ENCODE measurements at places on chromosomes 1 and 21.

DNA sequence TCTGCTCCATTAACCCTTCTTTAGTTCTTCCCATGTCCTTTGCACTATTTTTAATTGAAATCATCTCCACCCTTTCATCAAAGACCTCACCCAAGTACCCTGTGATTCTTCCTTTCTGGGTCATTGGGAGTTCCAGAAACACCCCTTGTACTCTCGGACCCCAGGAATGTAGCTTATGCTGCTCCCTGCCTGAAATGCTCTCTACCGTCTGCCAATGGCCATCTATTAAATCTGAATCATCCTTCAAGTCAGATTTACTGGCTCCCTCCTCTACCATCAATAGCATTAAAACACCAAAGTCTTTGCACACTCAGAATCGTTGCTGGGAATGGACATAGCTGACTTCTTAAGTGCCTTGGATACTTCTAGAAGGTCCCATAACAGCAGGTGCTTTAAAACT is 73.2 kb upstream of the GADD45A start:
- no peak for DNase-seq

GRCh38 chr1:7221826-7222694 is 436.8 kb downstream of the CAMTA1 start:
- DNase-seq: no peak

- DNase-seq: peak; percentile 25
Observed at GRCh38 chr1:230109895-230110667, 43.0 kb downstream of the GALNT2 start.

DNA sequence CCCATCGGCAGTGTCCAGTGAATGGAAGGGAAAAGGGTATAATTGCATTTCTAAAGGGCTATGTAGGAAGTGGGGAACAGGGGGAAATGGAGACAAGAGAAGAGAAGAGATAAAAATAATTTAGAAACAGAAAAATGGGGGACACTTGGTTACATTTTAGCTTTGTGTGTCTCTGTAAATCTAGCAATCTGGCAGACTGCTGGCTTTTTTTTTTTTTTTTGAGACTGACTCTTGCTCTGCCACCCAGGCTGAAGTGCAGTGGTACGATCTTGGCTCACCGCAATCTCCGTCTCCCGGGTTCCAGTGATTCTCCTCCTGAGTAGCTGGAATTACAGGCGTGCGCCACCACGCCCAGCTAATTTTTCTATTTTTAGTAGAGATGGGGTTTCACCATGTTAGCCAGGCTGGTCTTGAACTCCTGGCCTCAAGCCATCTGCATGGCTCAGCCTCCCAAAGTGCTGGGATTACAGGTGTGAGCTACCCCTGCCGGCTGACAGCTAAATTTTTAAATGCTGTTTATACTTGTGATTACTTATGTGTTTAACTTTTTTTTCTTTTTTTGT is 53.4 kb downstream of the AGPAT3 start:
- no peak for DNase-seq

- no peak for DNase-seq
Observed at GRCh38 chr1:35115459-35116383, 36.5 kb downstream of the ZMYM1 start.

- DNase-seq: no peak
Observed at GRCh38 chr1:10057343-10057742, 24.6 kb downstream of the UBE4B start.

DNA sequence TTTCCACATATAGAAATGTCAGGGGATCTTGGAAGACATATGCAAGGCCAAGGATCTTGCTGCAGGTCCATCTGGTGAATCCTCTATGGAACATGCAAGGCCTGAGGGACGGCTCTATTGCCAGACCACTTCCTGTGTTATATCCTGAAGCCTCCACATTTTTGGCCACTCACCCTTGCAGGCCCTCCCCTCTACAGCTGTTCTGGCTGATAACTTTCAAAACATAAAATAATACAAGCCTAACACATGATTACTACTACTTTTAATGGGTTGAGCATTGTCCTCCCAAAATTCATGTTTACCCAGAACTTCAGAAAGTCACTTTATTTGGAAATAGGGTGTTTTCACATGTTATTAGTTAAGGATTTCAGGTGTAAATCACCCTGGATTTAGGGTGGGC is 18.5 kb upstream of the LYPLAL1 start:
- no peak for DNase-seq

DNA sequence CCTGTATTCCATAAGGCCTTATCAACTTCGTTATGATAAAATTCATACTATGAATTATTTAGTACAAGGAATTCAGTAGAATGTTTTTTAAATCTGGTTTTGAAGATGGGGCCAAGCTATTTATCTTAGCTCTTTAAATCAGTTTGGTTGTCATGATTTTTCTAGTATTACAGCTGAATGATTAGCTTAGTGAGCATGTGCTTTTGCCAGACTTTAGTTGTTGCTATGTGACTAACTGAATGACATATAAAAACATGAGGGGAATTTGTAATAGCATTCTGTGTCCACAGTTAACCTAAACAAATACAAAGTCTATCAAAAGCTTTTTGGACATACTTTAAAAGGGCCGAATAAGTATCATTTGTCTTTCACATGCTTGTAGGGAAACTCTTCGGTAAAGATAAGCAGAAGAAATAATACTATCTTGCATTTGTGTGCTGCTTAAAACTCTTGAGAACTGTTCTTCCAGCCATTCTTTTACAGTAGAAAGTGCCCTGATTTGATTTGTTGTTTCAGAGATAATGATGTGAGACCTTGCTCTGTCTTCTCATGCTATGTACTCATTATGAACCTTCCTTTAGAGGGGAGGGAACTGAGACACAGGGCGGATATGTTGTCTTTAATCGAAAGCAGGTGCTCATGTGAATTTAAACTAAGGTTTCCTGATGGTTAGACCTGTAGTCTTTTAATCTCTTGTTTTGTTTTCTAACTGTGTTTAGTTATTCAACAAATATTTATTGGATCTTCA is 18.8 kb downstream of the NEK7 start:
- no peak for DNase-seq

DNA sequence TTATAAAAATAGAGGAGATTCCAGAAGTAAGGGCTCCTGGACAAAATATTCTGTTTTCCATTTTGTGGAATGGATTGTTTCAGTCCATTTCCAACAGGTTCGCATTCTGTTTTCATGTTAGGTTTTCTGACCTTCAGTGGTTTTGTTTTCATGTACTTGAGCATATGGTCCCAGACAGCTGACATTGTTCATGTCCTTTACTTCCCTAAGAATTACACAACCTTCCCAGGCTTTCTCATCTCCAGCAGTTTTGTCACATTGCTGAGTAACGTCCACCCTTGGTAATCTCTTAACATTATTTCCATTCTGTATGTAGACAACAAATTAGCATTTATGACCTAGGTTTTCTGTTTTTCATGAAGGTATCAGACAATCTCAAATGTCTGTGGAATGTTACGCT is 21.0 kb upstream of the ERRFI1 start:
- no peak for DNase-seq

GRCh38 chr1:33626801-33627200 is 154.4 kb downstream of the ZSCAN20 start:
- no peak for DNase-seq

DNA sequence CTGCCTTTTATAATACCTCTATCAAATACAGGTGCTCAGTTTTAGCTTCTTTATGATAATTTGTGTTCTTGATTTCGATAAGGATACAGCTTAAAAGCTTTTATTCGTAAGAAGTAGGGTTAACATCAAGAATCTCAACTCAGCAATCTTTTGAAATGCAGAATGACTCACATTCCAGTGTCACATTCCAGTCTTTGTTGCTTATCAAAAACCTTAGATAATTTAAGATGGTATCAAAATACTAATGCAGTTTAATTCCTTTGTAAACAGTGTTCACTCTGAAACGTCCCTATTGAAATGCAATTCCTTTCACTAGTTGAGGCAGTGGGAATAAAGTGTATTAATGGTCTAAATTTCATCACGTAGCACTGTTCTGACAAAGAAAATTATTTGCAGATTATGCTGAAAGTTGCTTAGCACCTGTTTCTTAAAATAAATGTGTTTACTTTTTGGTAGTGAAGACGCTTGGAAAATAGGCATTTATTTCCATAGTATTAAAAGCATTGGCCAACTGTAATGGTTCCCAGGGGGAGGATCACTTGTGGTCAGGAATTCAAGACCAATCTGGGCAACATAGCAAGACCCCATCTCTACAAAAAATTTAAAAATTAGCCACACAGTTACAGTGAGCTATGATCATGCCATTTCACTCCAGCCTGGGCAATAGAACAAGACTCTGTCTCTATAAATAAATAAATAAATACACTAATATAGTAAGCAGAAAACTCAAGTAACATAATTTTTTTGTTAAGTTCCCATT is 10.1 kb upstream of the CNN3 start:
- no peak for DNase-seq

GRCh38 chr1:22326372-22326915 is 125.2 kb upstream of the ZBTB40 start:
- DNase-seq: no peak

GRCh38 chr1:201172999-201173610 is 17.5 kb upstream of the IGFN1 start:
- no peak for DNase-seq

- DNase-seq: no peak
Observed at GRCh38 chr1:150126811-150127210, 22.9 kb upstream of the PLEKHO1 start.

DNA sequence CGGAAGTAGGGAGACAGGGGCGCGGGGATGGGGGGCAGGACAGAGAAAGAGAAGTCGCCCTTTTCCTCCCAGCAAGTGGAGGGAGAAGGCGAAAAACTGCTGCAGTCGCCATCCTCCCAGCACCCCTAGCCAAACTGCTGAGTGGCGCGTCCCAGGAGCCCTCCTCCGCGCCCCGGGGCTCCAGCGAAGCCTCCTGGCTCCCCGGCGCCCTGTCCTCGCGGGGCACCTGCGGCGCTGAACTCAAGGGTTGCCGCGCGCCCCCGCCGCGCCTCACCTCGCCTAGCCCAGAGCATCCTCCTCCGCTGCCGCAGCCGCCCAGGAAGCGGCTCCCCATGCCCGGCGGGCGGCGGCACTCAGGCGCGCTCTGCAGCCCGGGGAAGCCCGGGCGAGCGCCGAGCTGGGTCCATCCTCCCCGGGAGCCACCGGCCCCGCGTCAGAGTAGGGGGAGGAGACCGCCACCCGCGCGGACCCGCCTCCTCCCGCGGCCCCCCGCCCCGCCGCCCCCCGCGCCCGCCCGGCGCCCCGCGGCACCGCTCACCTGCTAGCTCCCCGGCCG is at the start of gene DAB1:
TSS of gene DAB1 (minus strand) at position 405 of the 556 bp plus-strand sequence. CDS start 133,030 bp downstream, outside the sequence.
- no peak for DNase-seq

Measured in activated T-cell treated with anti-CD3 and anti-CD28 coated beads for 1 hour (primary cell).